A549 treated with AZD2906 at 1 μM for 4 hours (cell line): ENCODE measurements at places on chromosomes 3 and 15. TPM values are rescaled to one million over a fixed set of nuclear protein-coding genes. Genes with fewer than 3 reads are reported as not detected.

The KNL1 gene
- 5.3 to 8.2 TPM (median 6.1 TPM) in 5 replicates for total RNA-seq

The SERPINI1 gene
- 2.8 to 3.2 TPM (median 3.0 TPM) in 5 replicates for total RNA-seq

The DUSP7 gene
- 19.0 to 20.8 TPM (median 20.0 TPM) in 5 replicates for total RNA-seq

The TM4SF1 gene
- total RNA-seq, result 926 to 1,718 TPM (median 1,133 TPM) in 5 replicates

The ANKUB1 gene
- not detected in 5 replicates for total RNA-seq
